NCI-H2227 treated with DMSO at 0.1 percent for 48 hours (cell line): ENCODE measurements at places on chromosomes 1 and 21.

DNA sequence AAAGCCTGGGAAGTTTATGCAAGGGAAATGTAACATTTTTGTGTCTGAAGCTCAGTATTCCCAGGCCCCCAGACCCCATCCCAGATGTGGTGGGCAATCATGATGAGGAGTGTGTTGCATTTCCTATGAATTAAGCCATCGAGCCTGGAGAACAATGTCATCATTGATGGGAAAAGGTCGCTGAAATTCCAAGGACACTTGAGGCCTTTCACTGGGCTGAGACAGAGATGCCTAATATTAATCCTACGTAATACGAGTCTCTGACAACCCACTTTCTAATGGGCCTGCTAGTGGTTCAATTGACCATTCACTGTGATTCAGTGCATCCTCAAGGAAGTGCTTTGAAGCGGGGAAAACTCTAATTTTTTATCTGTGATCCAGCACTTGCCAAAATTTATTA is 291.6 kb downstream of the PLPP3 start:
- DNase-seq, result no peak

- no peak for DNase-seq
These were observed 847 bp downstream of the PSMD4 start for GRCh38 chr1:151255381-151255780.

DNA sequence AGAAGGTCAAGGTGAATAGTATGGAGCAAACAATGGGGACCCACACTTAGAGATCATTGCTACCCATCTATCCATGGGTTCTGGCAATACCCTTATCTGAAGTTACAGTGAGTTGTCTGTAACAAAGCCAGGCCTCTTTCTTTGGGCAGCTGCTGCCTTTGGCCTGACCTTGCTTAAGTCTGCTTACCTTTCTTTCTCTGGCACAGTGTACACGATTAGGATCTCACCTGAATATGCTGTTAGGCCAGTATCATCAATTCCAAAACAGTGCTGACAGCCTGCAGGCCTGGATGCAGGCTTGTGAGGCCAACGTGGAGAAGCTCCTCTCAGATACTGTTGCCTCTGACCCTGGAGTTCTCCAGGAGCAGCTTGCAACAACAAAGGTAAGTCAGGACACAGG is 132.9 kb upstream of the BMP8A start:
- DNase-seq, result no peak

GRCh38 chr21:19228226-19228625 is 824.6 kb upstream of the TMPRSS15 start:
- DNase-seq, result peak; percentile 49

GRCh38 chr1:201640624-201641023 is 101.7 kb downstream of the NAV1 start:
- no peak for DNase-seq

- DNase-seq, result peak; percentile 15
These were observed at the start of gene NRIP1 for GRCh38 chr21:15064576-15065391. TSS of gene NRIP1 (minus strand) at chr21:15065000. CDS start at chr21:14968192, 96,808 bp downstream.

DNA sequence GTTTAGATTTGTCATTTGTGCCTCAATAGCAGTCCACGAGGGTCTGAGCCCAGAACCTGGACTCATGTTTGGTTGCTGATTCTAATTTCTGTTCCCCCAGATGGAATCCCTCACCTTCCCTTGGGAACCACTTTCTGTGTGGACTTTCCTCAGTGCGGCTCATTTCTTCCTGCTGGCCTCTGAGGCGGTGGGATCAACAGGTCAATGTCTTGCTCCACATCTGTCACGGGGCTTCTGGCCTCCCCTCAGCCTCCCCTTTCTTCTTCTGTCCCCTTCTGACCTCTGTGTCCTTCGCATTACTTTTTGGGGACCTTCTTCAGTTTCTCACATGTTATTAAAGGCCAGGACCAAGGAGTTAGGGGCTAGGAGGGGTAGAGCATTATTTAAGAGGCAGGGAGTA is 49.2 kb upstream of the PRELP start:
- no peak for DNase-seq

DNA sequence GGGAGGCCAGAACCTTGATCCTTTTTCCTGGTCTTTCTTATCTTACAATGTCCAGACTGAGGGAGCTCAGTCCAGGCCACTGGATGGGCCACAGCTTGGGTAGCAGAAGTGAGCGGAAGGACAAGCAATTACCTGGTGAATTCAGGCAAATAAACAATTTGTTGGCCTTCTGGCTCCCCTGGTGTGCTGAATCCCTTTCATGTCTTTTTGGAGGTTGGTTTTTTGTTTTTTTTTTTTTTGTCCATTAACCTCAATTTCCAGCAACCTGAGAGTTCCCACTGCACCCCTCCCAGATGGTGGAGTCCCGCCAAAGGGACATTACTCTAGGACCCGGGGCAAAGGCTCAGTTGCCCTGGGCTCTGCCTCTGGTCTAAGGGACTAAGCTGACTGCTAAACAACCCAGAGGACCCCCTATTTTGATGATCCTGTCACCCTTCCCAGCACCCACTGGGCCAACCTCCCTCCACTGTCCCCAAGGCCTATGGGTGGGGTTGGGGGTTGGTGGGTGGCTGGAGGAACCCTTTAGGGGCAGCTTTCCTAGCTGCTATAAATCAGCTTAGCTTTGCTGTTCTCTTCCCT is 85.5 kb downstream of the KCND3 start:
- no peak for DNase-seq

DNA sequence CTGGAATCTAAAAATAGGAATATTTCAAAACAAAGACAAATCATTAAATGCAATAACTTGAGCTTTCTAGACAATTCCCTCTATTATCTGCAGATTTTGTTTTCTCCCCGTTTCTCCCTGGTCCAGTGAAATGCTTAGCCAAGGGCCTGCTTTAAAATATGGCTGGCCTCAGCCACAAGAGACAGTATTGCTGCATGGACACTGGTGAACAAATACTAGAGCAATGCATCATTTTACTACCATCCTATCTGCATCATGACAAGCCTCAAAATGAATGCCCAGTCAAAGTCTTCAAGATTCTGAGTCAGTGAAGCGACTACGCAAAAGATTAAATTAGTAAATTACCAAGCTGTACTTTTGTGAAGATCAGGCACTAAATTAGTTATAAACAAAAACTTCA is 80.5 kb downstream of the ENAH start:
- peak; percentile 17 for DNase-seq
